ENCODE measurements at places on chromosomes 13 and 19.

- no peak for DNase-seq
Measured at GRCh38 chr19:9958379-9958821, 22.1 kb upstream of the OLFM2 start.

- peak; percentile 70 for DNase-seq
Measured at GRCh38 chr13:99086267-99087097, 108.6 kb upstream of the DOCK9 start.

DNA sequence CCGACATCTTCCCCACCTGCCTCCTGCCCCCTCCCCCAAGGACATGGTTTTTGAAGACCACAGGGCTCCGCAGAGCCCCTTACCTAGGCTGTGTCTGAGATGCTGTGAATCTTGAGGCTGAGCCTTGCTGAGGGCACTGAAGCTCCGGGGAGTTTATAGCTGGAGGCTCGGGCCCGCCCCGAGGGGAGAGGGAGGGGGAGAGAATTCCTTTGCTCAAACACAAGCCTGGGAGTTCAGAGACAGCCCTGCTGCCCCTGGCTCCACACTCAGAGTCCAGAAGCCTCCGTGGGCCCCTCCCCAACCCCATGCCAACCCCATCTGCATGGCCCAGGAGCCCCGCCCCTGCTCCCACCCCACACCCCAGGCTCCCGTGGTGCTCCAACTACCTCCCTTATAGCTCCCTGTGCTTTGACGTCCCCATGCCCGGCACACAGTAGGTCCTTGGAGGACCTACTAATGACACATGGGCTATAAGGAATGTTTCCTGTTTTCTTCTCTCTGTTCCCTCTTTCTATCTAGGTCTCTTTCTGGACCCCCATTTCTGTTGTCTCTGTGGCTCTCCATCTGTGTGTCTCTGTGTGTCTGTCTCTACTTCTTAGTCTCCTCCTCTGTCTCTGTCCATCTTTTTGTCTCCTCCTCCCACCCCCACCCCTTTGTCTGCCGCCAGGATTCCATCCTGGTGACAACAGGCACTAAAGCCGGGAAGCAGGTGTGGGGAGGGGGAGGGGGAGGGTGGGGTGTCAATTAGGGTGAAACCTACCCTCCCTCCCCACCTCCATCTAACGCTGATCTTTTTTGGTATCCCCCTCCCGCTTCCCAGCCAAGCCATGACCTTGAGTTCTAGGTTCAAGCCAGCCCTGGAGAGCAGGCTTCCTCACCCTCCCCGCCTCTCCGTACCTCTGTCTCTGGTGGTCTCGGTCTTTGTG is at the start of gene TNNT1:
Gene TNNT1 (minus strand): TSS at position 129 of the 926 bp plus-strand sequence. CDS start 2,049 bp downstream, outside the sequence.
- no peak for DNase-seq

DNA sequence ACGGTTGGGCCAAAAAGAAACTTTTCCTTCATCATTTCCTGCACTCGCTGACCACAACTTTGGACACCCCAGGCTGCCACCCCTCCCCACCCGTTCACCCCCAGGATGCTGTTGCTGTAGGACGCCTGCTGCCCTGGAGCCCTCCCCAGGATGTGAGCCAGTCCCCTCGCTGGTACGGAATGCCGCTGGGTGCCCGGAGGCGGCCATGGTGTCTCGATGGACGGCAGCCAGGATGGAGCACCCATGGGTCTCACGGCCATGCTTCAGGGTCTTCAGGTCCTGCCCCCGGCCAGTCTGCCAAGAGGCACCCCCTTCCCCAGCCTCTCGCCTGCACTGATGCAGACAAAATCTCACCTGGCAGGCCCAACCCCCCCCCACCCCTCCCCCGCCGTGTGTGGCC is 15.4 kb upstream of the CSNK1G2 start:
- no peak for DNase-seq

DNA sequence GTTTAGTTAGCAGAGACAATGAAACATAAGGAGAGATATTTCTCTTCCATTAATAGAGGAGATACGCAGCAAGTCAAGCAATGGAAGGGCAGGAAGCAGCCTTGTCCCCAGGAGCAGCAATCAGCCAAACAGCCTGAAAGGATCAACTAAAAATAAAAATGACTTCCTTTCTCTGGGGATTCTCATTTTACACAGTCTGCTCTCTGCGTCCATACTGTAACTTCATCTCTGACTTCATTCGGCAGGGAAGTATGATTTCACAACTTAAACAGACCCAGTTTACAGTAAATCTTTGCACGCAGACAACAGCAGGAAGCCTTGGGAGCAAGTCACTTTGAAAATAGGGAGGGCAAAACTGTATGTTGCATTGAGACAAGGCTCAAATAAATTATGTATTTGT is 826.7 kb downstream of the DIAPH3 start:
- no peak for DNase-seq

- DNase-seq, result peak; percentile 8
Measured at GRCh38 chr19:7912697-7913564, 1.7 kb upstream of the TGFBR3L start.

DNA sequence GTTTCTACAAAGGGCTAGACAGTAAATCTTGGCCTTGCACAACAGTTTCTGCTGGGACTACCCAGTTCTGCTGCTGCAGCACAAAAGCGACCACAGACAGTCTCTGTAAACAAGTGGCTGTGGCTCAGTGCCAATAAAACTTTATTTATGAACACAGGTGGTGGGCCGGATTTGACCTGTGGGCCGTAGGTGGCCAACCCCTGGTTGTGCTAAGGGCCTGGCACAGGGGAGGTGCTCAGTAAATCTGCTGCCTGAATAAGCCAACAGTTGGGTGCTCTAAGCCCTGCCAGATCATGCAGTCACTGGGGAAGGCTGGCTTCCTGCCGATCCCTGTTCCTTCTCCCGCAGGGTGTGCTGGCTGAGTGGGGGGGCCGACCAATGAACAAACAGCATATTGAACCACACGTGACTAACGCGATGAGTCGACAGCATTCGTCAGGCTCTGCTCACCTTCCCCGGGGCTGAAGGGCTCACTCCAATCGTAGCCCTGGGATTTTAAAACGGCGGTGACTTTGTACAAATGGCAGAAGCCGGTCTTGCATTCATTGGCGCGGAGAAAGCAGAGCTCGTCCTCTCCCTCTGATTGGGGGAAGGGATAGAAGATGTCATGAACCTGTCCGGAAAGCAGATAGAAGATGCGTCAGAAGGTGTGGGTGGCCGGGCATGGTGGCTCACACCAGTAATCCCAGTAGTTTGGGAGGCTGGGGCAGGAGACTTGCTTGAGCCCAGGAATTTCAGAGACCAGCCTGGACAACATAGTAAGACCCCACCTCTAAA is 24.3 kb upstream of the MYDGF start:
- no peak for DNase-seq

- DNase-seq, result no peak
Measured at GRCh38 chr13:83634601-83635000, 247.7 kb downstream of the SLITRK1 start.

GRCh38 chr13:43095771-43096719 is 72.7 kb downstream of the DNAJC15 start:
- no peak for DNase-seq

DNA sequence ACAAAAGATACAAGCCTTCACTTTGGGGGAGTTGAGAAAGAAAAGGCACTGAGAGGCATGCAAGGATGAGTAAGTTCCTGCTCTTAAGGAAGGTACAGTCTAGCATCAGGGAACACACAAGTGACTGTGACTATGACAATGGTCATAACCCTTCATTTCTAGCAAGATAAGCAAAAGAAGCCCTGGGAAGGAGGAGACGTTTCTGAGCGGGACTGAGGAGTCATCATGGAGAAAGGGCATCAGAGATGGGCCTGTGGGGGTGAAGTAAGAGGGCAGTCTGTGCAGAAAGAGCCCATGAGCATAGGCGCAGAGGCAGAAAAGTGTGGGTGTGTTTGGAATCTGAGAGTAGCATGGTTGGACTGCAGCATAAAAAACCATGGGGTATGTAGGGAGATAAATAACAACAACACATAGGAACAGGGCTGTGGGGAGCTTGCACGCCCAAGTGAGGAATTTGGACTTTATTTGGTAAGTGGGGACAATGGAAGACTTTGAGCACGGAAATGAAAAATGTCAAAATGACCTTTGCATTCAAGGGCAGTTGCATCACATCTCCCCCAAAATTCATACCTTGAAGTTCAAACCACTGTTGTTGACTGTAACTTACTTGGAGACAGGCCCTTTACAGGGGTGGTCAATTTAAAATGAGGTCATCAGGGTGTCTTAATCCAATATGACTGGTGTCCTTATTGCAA is 86.7 kb downstream of the MBNL2 start:
- no peak for DNase-seq

GRCh38 chr19:1763648-1764639 is 10.6 kb downstream of the ONECUT3 start:
- no peak for DNase-seq

Measured in WERI-Rb-1 (cell line).